Nucleus accumbens (tissue), 56 donors: ENCODE measurements at places on chromosomes 12 and 14.

DNA sequence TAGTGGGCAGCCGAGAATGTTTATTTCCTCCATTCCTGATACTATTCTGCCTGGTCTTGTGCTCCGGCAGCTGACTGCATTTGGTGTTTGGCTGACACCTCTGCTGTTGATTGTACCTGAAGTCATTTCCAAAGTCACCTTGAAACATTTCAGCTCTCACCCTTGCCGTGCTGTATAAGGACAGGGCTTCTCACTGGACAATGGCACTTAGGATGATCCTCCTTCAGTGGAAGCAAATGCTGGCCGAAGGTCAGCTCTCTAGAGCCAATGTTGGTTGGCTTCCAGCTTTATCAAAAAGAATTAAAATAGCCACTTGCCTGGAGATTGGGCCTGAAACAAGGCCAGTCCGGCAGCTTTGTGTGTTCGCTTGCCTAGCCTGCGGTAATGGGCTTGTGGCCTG, 44.0 kb downstream of the ACACB start:
- no peak for DNase-seq

DNA sequence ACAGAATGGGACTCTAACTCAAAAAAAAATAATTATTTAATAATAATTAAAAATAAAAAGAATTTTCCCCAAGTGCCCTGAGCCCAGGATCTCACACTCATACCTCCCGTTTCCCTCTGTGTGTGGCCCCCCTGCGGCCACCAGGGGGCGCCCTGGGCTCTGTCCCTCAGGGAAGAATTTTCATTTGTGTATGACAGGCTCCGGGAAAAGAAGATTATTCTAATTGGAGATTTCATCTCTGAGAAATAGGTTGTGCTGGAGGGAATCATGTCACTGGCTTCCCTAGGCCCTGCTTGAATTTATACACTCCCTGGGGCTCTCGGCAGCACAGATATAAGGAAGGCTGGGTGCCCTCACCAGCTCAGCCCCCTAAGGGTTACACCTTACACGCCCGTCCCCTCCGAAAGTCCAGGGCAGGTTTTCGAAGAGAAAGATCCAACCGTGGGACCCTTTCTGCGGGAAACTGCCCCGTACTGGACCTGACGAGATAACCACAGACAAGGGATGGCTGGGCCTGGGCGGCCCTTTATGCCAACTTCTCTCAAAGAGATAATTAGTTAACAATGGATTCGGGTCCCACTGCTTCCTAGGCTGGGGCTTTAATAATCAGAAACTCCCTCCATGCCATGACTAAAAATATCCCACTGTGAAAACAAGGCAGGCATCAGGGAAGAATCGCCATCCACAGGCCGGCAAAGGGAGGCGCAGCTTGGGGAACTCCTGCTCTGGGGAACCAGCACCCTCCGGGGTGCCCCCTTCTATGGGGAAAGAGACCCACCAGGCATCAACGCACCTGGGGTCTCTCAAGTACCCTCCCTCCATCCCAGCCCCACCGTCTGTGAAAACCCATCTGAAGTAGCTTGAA, 80.7 kb downstream of the KDM2B start:
- DNase-seq, result peak; percentile 22

DNA sequence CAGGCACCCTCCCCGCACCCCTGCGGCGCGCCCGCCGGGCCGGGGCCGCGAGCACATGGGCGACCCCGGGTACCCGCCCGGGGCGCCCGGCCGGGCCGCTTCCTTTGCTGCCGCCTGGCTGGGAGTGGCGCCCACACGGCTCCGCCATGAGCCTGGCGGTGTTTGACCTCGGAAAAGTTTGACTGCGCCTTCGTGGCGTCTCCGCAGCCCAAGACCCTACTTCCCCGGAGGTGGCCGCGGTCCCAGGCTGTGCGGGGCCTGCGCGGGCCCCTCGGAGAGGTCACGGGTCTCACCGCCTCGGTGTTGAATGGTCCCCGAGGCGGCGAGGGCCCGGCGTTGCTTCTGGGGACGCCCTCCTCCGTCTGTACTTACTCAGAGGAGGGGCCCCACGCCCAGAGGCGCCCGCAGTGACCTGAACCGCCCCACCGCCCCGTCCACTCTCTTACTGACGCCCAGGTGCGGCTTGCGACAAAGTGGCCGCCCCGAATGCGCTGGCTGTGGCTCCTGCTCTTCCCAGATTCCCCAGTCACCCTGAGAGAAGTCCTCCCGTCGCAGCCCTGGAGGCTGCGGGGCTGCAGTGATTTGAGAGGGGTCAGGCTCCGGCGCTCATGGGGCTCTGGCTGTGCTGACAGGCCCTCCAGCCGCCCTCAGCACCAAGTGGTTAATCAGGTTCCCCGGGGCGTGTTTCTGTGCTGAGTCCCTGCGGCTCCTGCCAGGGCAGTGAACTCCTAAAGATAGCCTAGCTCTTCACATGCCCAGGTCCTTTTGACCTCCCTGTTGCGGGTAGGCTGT, 5.8 kb downstream of the KMT5A start:
- no peak for DNase-seq

GRCh38 chr14:33356181-33356580, 417.5 kb downstream of the NPAS3 start:
- no peak for DNase-seq

DNA sequence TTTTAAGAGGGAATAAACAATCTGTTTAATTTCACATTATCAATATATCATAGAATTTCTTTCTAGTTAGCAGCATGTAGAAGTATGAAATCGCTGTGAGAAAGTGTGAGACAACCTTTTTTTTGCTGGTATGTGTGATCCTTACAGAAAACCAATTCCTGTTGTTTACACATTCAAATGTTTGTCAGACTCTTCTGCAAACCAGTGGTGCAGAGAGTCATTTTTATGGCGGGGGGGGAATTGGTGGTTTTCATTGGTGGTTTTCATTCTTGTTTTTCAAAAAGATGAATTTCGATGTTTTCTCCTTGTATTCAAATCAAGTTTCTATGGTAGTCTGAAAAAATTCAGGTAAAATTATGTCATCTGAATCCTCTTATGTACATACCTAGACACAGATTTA, 57.8 kb downstream of the SLC25A21 start:
- DNase-seq, result no peak

- no peak for DNase-seq
Observed at GRCh38 chr12:58138424-58138823, 197.1 kb downstream of the ATP23 start.

DNA sequence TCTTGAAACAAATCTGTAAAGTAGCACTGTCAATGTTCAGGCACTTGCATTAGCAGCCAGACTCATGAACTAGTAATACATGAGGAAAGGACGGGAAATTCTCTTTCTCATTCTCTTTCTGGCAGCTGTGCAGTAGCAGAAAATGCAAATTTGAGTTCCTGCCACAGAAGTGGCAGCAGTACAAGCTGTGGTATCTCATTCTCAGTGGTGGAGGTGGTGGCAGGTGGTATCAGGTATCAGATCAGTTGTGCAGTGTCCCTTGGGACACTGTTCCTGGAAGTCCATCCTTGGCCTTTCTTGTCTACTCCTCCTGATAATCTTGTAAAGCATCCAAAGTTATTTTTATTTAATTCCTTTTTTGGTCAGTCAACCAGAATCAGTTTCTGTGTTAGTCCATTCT, 103.0 kb downstream of the C12orf42 start:
- no peak for DNase-seq

- no peak for DNase-seq
Observed at GRCh38 chr12:120685522-120685921, 1.4 kb upstream of the MLEC start.

GRCh38 chr12:40646456-40646855, 45.8 kb upstream of the CNTN1 start:
- no peak for DNase-seq

DNA sequence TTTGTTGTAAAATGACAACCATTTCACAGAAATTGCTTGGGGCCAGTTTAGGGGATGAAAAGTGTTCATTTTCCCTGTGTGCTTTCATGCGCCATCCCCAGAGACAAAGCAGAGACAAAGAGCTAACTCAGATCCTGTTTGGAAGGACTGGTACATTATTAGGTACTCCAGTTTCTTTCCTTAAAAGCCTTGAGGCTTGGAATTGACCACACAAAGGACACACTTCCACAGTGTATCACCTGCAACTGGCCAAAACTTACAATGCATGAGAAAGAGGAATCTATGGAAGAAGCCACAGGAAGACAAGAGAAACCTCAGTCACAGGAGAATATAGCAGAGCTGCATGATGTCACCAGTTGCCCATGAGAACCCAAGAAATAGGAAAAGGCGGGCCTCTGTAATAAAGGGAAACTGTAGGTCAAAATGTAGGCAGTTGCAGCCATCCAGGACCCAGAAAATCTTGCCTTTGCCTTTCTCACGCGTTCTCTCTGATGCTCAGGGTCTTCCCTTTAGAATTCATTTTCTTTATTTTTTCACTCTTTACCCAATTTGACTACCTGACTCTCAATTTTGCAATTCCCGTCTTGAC, 339.0 kb downstream of the RMST start:
- no peak for DNase-seq

DNA sequence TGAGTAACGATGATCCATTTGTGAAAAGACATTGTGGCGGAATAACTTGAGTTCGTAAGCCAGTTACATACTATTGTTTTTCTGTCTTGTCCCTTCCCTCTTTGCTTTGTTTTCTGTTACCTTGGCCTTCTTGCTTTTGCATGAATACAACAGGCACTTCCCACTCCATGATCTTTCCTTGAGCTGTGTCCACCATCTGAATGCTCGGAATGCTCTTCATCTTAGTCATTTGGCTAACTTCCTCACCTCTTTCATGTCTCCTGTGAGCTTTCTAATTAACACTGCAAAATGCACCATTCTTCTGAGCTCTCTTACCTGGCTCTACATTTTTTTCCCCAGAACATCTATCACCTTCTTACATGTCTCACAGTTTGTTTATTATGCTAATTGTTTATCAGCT, 10.0 kb downstream of the KNTC1 start:
- DNase-seq, result no peak

GRCh38 chr12:44246482-44247105, 410.7 kb downstream of the TMEM117 start:
- no peak for DNase-seq
